Left ventricle myocardium inferior (tissue), 1 donor: ENCODE measurements at places on chromosomes 16 and 17. TPM values are rescaled to one million over a fixed set of nuclear protein-coding genes. Genes with fewer than 3 reads are reported as not detected.

DNA sequence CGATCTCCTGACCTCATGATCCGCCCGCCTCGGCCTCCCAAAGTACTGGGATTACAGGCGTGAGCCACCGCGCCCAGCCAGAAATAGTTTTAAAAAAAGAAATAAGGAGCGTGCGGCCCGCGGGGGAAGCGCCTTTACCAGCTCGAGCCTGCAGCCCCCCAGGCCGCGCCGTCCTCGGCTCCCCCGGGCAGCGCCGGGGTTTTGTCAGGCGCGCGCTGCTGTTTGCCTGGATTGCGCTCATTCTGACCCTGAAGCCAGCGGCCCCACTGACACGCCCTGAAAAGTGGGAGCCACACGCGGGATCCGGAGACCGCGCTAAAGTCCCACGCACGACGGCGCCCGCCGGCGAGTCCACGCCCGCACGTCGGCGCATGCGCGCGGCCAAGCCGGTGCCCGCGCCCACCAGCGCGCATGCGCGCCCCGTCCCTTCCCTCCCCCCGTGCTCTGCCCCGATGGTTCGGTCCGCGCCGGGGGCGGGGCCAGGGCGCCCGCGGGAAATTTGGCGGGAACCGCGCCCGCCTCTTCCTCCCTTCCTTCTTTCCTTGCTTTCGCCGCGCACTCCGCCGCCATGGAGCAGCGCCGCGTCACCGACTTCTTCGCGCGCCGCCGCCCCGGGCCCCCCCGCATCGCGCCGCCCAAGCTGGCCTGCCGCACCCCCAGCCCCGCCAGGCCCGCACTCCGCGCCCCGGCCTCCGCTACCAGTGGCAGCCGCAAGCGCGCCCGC, at the start of gene CDT1:
Gene CDT1 (plus strand): TSS at position 526 of the 724 bp plus-strand sequence. CDS start 43 bp downstream, at position 569.
- peaks cover 25% of the 10 kb centered on the region for H3K4me1 ChIP-seq
- peak; percentile 79 for DNase-seq
- H3K36me3 ChIP-seq = no peaks in the 10 kb centered on the region

Gene NOG
- 0.41 TPM for total RNA-seq

Gene CIBAR2
- not detected for total RNA-seq

- no peak for DNase-seq
- H3K4me3 ChIP-seq = no peak overlapping the region
- peak overlapping the region; percentile 17 for H3K27ac ChIP-seq
- H3K4me1 ChIP-seq = peaks cover 83% of the 10 kb centered on the region
These were observed 76.0 kb downstream of the ABCC1 start for GRCh38 chr16:16025214-16025968.

Gene NLRC3
- total RNA-seq = 0.93 TPM

DNA sequence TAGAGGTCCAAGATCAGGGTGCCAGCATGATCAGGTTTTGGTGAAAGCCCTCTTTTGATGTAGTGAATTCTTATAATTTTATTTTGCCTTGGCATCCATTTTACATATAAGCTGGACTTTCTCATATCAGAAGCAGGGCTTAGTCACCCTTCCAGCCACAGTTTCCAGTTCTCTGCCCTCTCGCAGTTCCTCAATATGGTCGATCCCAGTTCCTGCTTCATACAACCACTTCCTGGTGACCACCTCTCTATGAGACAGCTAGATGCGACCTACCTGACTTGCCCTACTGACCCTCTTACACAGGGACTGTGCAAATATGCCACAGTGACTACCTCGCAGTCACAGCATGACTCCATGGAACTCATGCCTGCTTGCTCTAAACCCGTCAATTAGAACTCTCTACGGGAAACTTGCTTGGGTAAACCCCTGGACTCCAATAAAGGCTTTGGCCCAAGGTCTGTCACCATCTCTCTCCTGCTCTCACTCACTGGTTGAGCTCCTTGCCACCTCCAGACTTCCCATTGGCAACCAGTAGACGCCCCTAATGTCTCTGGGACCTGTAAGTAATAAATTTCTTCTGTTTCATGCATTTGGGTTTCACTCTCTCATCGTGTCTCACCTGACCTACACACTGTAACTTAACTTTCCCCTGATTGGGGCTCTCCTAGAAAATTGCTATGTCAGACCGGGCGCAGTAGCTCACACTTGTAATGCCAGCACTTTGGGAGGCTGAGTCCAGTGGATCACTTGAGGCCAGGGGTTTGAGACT, 21.4 kb downstream of the CD300LG start:
- peaks cover 17% of the 10 kb centered on the region for H3K4me1 ChIP-seq
- no peak overlapping the region for H3K27ac ChIP-seq
- H3K27me3 ChIP-seq = no peaks in the 10 kb centered on the region
- no peak overlapping the region for H3K4me3 ChIP-seq

GRCh38 chr16:88077328-88078108, 126.3 kb downstream of the BANP start:
- H3K27me3 ChIP-seq = no peaks in the 10 kb centered on the region
- H3K4me1 ChIP-seq = peaks cover 14% of the 10 kb centered on the region
- no peak overlapping the region for H3K4me3 ChIP-seq

- H3K27ac ChIP-seq = no peak overlapping the region
- H3K4me1 ChIP-seq = peaks cover 25% of the 10 kb centered on the region
- peaks cover 9% of the 10 kb centered on the region for H3K27me3 ChIP-seq
- H3K4me3 ChIP-seq = no peak overlapping the region
- no peak for DNase-seq
These were observed 227.4 kb downstream of the MRTFB start for GRCh38 chr16:14298374-14299122.
